ENCODE measurements at places on chromosomes 12 and 14. TPM values are rescaled to one million over a fixed set of nuclear protein-coding genes. Genes with fewer than 3 reads are reported as not detected.

GRCh38 chr12:76135456-76135855 lies 51.0 kb upstream of the NAP1L1 start:
- DNase-seq, result no peak

DNA sequence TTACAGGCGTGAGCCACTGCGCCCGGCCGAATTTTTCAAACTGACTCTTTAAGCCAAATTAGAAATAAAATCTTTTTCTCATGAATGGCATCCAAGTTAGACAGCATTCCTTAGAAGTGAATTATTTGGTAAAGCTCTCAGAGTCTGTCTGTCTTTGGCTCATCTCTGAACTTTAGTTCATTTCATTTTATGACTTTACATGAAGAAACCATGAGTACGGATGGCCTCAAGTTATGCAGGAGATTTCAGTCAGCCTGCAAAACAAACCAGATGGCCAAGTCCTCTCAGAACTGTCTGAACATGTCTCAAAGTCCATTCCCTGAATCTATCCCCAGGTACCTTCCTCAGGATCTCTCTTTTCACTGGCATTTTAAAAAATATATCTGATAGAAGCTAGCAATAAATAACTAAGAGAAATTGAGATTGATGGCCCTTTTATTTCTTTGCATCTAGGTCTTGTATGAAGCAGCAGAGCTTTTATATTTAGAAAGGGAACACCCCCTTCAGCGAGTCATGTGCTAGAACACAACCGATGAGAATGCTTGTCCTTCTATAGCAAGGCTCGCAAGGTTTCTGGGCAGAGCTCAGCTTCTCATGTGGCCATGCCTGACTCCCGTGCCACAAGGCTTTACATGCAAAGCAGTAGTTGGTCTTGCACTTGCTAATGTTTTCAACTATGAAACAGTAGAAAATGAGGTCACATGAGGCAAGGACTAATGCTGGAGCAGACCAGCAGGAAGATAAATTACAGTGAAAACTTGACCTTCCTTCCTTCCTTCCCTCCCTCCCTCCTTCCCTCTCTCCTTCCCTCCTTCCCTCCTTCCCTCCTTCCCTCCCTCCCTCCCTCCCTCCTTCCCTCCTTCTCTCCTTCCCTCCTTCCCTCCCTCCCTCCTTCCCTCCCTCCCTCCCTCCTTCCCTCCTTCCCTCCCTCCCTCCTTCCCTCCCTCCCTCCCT lies 125.0 kb downstream of the AKAP6 start:
- DNase-seq, result no peak

DNA sequence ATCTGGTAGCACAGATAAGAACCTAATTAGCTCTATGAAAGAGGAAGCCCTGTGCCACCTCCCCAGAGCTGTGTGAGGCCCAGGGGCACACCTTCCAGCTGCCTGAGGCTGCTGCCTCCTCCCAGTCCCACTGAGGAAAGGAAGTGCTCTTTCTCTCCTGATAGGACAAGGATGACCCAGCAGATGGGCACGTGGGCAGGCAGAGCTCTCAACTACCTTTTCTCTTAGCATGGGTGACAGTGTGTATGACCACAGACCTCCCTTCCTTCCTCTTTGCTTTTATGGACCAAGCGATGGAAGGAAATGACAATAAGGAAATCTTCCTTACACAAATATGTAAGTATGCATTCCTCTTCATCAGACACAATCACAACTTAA lies 127.6 kb upstream of the AMIGO2 start:
- DNase-seq, result no peak

- DNase-seq, result peak; percentile 49
Measured at GRCh38 chr14:68178282-68178681, 358.7 kb downstream of the RAD51B start.

GPRC5D gene
- total RNA-seq, result not detected

TAS2R50 gene
- 0.34 TPM for total RNA-seq

DNA sequence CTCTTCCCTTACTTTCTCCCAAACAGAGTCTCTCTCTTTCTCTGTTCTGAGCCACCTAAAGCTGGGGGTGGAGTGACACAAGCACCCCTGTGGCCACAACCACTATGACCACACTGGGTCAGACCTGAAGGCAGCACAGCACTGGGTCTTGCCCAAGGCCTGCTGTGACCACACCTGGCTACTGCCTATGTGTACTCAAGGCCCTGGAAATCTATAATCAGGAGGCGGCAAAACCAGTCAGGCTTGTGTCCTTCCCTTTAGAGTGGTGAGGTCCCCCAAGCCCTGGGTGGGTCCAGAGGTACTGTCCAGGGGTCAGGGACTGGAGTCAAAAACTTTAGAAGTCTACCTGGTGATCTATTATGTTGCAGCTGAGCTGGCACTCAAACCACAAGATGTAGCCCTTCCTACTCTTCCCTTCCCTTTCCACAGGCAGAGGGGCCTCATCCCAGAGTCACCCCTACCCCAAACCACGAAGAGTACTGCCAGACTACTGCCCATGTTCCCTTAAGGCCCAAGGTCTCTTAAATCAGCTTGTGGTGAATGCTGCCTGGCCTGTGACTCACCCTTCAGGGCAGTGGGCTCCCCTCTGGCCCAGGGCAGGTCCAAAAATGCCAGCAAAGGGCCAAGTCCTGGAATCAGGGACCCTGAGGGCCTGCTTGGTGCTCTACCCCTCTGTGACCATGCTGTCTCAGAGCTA lies 179.8 kb upstream of the DYRK2 start:
- no peak for DNase-seq

DNA sequence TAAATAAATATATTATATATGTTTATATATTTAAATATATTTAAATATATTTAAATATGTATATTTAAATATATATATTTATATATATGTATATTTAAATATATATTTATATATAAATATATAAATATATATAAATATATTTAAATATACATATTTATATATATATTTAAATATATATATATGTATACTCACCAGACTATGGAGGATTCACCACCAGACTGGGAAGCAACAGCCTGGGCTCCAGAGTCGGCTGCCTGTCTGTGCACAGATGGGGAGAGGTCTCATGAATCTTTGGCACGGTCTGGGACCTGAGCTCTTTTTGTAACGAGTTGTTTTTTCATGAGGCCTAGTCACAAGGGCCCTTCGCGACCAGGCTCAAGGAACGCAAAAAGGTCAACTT lies 21.3 kb downstream of the NOC4L start:
- no peak for DNase-seq

- DNase-seq, result peak; percentile 53
Measured at GRCh38 chr12:2553388-2554126, 241.2 kb upstream of the FKBP4 start.

DNA sequence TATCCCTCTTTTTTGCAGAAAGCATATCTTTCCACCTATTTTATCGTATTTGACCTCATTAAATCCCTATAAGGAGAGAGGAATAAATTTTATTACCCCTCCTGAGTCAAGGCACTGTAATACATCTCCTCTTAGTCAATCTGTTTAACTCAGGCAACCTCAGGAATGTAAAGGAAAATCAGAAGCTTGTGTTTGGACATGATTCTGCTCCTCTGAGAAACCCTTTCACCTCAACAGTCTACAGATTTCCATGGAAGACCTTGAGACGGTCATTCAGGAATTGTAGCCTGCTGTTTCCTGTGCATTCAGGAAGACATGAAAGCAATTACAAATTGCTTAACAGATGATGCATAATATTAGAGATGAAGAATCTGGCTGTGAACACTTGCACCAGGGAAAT lies 360.8 kb downstream of the PAWR start:
- no peak for DNase-seq

DNA sequence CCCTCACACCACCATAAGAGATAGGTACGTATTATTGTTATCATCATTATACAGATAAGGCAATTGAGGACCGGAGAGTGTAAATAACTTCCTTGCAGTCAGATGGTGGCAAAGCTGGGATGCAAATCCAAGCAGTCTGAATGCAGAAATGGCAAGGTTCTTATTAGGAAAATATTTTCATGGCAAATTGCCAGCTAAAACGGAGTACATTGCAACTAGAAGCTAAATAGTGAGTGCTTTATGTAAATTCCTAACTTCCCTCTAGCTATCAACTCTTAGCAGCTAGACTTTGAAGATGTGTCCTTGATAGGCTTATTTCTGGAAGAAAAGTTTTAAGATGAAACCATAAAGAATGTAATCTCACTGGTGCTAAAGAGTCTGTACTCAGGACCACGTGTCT lies 323.9 kb upstream of the DIO2 start:
- no peak for DNase-seq

DNA sequence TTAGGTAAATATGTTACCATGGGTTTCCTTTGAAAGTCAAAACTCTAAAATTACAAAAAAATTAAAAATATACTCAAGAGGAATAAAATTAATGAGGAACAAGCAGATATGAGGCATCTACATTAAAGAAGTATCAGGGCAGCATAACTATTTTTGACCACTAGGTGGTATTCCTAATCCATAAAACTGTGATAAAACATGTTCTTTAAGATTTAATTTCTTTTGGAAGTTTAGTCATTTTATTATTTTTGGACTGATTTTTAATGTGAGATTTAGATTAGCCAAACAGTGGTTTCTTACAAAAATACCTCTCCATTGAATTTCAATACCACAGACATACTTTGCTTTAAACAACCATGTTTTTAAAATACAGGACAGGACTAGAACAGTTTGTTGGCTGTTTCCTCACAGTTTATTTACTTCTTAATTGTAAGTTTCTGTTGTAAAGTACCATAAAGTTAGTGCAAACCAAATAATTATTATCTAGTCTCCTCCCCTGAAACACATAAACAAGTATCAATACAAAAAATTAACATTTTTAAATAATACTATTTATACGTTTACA lies 49.8 kb downstream of the NTS start:
- peak; percentile 6 for DNase-seq

All from Daoy (cell line).